Islet precursor cell (in vitro differentiated cells): ENCODE measurements at places on chromosomes 1 and 21.

GRCh38 chr1:17606826-17607440 is 67.4 kb downstream of the ARHGEF10L start:
- peak; percentile 78 for DNase-seq

DNA sequence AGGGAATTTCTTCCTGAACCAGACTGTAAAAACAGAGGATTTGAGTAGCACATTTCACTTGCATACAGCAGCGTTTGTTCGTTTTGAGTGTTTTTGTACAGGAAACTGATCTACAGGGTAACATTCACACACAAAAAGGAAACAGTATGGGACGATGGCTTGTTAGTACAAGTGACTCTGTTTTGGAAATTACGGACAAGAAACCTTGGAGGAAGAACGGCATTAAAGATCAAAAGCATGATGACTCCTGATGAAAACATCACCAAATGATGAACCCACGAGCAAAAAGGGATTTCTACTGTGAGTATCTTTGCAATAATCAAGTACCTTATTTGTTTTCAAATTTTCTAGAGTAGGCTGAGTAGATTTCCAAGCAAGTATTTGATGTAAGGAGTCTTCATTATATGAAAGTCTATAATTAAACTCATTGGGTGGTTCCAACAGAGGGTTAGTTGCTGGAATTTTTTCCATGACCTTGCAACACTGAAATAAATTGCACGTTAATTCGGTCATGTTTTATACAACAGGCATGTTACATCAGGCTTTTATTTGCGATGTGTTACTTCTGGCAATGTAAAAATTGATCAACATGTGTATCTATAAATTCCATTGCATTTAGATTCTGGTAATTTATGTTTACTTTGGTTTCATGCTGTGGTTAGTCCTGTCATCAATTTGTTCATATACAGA is 76.7 kb upstream of the KCNK2 start:
- no peak for DNase-seq

- DNase-seq = no peak
Observed at GRCh38 chr1:19661721-19662228, 2.9 kb upstream of the HTR6 start.

DNA sequence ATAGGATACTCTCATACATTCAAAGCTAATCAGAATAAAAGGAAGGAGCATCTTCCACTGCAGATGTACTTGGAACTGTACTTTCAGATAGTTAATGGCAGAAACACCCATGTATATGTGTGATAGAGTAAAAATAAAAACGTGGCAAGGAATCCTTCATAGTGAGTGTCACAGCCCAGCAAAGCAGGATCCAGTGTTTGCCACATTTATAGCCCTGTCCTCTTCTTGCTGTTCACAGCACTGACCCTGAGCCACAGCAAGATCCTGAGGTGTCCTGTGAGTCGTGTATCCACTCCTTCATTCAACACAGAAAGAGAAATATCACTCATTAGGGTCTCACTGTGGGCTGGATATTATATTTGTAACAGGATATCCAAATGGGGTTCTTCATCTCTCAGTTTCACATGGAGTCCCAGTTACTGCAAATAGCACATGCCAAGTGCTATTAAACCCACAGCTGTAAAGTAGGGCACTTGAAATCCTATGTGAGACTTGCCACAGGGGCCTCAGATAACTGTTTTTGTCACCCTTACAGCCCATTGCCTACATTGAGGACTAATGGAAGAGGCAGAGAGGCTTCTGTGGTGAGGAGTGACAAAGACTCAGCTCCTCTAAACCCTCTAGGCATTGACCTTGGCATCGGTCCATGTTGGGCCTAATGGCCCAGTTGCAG is 41.3 kb downstream of the CYP2J2 start:
- no peak for DNase-seq

DNA sequence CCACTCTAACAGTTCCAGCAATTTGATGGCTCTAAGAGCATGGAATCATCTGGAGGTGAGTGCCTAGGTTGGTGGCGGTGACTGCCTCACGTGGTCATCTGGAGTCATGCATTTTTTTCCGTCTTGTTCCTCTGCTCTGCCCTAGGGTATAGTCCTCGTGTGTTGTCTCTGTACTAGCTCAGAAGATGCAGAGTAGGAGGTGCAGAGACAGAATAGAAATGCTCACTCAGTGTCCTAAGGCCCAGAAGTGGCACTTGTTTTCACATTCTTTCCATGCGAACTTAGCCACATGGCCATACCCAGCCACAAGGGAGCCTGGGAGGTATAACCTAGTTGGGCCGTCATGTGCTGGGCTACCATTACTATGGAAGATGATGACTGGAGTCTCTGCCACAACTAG is 30.3 kb downstream of the DYRK1A start:
- no peak for DNase-seq

- no peak for DNase-seq
Observed at GRCh38 chr1:7572654-7573152, 198.4 kb upstream of the VAMP3 start.

DNA sequence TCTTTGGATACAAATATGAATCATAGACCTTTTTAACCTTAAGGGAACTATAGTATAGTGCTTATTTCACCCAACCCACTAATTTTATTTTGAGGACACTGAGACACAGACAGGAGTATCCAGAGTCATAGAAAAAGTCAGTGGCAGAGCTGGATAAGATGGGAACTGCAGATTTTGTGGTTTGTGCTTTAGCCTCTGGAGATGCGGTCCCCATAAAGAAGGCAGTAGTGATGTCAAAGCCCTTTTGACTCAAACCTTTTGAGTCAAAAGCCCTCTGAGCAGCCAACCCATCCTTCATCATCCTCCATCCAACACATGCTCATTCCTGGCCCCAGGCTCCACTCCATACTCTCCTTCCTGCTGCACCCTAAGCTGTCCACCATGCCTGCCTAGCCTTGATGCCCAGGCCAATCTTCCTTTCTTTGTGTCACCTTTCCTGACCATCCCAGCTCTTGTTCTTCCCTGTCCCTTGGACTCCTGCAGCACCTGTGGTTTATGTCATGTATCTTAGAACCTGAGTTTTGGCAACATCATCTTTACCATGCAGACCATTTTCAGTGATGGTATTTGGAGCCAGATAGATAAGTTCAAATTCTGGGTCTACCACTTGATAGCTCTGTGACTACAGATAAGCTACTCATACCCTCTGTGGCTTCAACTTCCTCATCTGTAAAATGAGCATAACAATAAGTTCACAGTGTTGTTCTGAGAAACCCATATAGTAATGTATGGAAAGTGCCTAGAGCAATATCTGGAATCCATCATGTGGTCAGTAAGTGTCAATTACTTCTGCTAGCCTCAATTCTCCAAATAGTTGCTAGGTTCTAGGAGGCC is 20.1 kb downstream of the SLAMF1 start:
- no peak for DNase-seq

DNA sequence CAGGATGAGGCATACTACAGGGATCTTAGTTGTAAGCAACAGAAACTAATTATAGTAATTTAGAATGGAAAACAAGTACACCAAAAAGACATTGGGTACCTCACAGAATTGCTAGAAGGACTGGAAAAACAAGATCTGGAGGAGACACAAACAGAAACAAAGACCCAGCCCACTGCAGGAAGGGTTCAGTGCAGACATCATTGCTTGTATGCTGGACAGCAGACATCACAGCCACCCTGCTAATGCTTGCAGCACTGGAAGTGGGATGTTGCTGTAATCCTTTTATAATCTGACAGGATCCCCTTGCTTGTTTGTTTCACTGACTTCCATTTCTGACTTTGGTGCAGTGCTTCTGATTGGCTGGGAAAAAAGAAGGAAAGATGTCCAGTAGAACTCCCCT is 111.4 kb upstream of the ZNF678 start:
- peak; percentile 44 for DNase-seq

DNA sequence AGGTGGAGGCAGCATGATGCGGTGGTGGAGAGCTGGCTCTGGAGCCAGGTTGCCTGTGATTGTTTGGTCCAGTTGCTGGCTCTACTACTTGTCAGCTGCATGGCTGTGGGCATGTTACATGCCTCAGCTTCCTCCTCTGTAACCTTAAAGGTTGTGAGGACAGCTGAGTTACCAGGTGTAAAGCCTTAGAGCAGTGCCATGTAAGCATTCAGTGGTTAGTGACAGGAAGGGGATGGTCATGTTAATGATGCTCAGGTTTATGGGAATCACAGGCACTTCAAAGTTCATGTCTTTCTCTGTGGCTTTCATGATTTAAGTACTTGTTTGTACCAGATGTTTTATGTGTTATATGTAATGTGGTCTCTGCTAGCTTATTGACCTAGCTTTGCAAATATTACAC is 32.6 kb downstream of the PTGFRN start:
- DNase-seq = peak; percentile 29

GRCh38 chr1:99218572-99218971 is 45.7 kb upstream of the PLPPR4 start:
- DNase-seq = no peak

GRCh38 chr1:235019961-235020360 is 108.7 kb downstream of the TOMM20 start:
- no peak for DNase-seq

- DNase-seq = peak; percentile 91
Observed at GRCh38 chr1:172443666-172444453, at the start of gene PIGC. Gene PIGC (minus strand): TSS chr1:172444069. CDS start chr1:172442622, 1,447 bp downstream.

DNA sequence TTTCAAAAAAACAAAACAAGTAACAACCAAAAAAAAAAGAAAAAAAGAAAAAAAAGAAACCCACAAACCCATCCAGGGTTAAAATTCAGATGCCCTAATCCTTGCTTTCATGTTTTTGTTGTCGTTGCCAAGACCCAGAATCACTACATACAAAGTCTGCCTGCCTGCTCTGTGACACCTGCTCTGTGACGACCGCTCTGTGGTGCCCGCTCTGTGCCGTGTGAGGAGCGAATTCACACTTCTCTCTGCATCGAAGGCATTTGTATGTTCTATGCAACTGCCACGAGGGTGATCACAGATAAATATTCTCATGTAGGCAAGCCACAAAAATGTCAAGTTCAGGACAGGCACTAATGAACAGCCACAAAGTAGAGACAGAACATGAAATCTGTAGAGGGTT is 178.6 kb downstream of the SLC45A1 start:
- DNase-seq = no peak

- no peak for DNase-seq
Observed at GRCh38 chr1:91201694-91202093, 179.9 kb upstream of the ZNF644 start.

GRCh38 chr1:183586926-183587325 is 3.3 kb downstream of the NCF2 start:
- no peak for DNase-seq

DNA sequence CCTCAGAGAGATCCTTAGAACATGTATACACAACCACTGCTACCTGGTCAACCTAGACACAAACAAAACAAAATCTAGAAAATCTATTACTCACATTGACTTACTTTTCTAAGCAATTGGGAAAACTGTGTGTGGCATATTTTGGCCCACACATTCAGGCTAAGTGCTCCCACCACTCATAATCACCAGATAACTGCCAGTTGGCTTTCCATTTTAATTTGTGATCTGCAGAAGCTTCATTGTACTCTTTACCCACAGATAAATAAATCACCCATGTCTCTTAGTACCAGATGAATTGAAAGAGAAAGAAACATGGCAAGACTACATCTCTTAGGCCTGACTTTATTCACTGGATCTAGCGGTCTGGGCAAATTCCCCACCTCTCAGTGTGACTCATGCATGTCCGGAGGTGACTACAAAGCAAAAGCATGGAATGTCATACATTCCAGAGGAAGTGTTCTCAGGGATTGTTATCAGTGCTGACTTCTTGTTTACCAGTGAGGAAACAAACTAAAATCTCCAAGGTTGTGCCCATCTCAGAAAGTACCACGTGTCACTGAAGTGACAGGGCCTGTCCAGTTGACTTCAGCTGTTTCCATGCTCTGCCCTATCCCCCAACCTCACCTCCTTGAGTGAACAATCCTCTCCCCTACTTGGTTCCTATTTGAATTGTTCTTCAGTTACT is 52.4 kb upstream of the BCL10 start:
- DNase-seq = peak; percentile 95

DNA sequence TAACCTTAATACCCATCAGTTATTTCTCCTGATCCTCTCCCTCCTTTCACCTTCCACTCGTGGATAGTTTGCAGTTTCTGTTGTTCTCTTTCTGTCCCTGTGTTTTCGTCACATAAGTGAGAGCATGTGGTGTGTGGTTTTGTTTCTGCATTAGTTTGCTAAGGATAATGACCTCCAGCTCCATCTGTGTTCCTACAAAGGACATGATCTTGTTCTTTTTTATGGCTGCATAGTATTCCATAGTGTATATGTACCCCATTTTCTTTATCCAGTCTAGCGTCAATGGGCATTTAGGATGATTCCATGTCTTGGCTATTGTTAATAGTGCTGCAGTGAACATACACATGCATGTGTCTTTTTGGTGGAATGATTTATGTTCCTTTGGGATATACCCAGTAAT is 36.6 kb upstream of the GPR25 start:
- DNase-seq = no peak

DNA sequence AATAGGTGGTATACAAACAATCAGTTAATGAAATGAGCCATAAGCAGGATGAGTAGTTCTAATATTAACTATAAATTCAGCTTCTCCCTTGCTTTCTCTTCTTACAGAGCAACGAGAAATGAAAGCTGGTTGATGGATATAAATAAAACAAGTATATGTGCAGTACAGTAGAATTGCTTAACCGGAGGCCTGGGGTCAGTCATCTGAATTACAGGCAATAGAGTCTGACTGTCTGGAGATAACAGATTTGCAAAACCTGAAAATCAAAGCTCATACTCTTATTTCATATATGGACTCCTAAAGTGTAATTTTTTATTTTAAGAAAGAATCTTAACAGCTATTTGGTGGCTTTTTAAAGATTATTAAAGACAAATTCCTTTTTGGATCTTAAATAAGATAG is 43.1 kb upstream of the SGIP1 start:
- DNase-seq = no peak

DNA sequence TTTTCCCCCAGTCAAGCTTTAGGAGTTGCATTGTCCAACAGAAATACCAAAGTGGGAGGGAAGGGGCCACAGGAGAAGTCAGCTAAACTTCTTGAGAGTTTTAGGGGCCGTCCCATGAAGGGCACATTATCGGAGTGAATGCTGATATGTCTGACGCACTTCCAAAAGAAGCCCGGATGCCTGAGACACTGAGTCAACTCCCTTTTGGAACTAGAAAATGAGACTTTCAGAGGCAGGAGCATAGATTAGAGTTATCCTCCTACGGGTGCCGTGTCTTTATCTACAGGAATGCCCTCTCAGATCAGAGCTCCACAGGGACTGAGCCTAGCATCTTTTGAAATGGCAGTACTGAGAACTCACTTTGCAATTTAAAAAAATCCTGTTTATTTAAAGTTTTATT is 13.1 kb downstream of the ACTN2 start:
- DNase-seq = peak; percentile 57
